ENCODE measurements at places on chromosomes 2 and 18.

DNA sequence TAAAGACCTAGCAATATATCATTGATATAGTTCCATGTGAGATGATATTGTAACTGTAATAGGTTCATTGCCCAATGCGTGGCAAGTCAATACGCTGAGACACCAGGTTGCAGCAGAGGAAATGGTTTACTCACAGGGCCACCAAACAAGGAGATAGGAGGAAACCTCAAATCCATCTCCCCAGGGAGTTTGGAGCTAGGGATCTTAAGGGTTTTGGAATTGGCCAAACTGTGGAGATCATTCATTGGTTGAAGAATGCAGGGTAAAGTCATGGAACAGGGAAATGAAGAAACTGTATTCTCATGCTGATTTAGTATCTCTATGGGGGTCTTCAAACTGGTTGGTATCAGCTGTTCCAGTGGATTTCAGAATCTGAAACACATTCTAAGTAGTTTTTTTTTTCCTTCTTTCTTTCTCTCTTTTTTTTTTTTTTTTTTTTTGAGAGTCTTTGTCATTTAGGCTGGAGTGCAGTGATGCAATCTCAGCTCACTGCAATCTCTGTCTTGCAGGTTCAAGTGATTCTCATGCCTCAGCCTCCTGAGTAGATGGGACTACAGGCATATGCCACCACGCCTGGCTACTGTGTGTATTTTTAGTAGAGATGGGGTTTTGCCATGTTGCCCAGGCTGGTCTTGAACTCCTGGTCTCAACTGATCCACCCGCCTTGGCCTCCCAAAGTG is 30.7 kb upstream of the PPM1B start:
- no peak for DNase-seq

GRCh38 chr18:79071503-79072210 is 2.5 kb downstream of the ATP9B start:
- DNase-seq = no peak

GRCh38 chr2:184294831-184295230 is 303.5 kb upstream of the ZNF804A start:
- DNase-seq = no peak

- peak; percentile 51 for DNase-seq
Observed at GRCh38 chr18:58578321-58578720, 50.6 kb downstream of the ALPK2 start.

GRCh38 chr2:68861330-68861729 is 9.9 kb downstream of the BMP10 start:
- DNase-seq = no peak

GRCh38 chr2:221810650-221811049 is 238.5 kb upstream of the EPHA4 start:
- DNase-seq = no peak

- no peak for DNase-seq
Observed at GRCh38 chr2:2812117-2812516, 481.0 kb upstream of the MYT1L start.

DNA sequence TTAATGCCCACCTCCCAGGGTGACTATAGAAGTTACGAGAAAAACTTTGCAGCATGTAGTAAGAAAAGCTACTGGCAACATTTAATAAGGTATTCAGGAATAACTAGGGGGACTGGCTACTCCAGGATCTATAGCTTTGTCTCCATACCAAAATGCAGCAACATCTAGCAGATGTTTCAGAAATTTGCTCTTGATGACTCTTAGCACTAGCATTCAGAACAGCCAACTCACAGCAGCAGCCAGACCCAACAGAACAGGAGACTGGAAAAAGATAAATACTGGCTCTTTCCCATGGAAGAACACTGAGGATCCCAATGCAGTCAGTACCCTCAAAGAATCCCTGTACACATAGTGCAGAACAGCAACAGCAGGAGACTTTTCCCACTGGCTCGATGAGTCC is 105.0 kb downstream of the PRKRA start:
- DNase-seq = peak; percentile 6

- DNase-seq = no peak
Observed at GRCh38 chr2:102224824-102225739, 38.3 kb downstream of the IL1RL2 start.

DNA sequence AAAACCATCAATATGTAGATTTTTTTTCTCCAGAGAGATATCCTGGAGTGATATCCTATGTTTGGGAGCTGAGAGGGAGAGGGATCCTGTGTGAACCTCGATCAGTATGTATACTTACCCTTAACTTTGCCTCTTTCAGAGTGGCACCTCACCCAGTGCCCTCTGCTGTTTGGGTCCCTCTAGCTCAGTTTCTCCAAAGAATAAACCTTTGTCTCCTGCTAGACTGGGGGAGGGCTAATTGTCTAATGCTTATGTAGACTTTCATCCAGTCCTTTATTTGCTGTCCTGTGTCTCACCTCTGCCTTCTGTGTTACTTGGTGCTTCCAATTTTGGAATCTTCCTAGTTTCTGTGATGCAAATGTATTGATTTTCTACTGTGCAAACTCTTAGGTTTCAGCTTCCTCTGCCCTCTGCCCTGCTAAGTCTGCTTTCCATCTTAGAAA is 48.4 kb downstream of the MTX2 start:
- no peak for DNase-seq

DNA sequence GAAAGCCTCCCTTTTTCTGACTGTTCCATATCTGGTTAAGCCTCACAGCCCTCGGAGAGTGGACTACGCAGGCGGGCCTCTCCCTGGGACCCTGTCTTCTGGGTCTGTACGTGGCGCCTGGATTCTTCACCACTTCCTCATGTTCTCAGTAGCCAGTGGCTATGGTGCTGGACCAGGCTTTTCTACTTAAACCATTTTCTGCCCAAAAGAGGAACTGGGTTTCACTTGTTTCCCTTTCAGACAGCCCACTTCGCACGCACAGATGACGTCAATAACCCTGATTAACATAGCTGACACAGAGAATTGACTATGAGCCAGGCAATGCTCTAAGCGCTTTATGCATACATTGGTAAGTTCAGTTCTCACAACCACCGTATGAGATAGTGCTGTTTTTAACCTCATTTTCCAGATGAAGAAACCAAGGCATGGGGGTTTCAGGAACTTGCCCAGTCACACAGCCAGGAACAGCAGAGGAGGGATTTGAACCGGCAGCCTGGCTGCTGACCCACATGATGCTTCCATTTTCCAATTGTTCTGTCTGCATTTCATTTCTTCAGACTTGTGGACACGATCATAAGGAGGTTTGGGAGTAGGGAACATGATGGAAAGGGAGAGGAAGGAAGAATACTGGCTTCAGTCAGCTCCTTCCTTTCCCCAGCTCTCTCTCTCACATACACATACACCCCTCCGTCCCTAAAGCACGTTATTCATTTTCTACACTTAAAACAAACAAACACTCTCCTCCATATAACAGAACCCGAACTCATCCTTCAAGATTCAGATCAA is 41.7 kb downstream of the MYOM1 start:
- DNase-seq = peak; percentile 13

GRCh38 chr2:165787334-165787733 is 6.7 kb downstream of the GALNT3 start:
- DNase-seq = peak; percentile 26

DNA sequence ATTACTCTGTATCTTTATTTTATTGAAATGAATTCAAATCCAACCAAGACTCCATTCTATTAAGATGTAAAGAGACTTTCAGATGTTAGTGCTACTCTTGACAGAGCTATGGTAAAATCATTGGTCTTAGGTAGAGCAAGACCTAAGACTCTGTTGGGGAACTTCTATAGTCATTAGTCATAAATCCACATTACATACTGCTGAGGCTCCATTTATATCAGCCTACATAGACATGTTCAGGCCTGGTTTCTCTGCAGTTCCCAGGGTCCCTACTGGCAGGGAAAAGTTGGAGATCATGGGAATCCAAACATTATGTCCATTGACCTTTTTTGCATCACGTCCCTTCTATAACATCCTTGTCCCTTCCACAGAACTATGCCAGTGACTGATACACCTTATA is 580.4 kb upstream of the ZEB2 start:
- DNase-seq = no peak

- peak; percentile 84 for DNase-seq
Observed at GRCh38 chr2:201938156-201938775, 95.4 kb upstream of the FZD7 start.

DNA sequence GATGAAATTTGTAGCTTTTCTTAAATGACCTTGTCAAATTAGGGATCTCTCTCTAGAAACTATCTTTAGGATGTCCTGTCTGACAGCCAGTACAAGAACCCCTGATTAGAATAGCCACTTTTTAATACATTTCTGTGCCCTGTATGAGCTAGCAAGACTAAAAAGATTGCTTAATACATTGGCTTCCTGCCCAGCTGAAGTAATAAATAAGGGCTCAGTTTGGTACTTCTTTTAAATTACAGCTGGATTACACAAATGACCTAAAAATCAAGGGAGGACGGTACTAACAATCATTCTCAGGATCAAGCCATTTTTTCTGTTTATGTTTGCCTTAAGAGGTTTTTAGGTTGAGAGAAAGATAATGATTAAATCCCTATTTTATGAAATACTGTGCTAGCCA is 11.6 kb upstream of the OLA1 start:
- peak; percentile 77 for DNase-seq

- no peak for DNase-seq
Observed at GRCh38 chr18:61132031-61132430, 201.2 kb upstream of the CDH20 start.

- peak; percentile 58 for DNase-seq
Observed at GRCh38 chr18:22847392-22847791, 85.7 kb upstream of the RBBP8 start.

GRCh38 chr2:177816766-177817165 is 255.8 kb downstream of the PDE11A start:
- no peak for DNase-seq

DNA sequence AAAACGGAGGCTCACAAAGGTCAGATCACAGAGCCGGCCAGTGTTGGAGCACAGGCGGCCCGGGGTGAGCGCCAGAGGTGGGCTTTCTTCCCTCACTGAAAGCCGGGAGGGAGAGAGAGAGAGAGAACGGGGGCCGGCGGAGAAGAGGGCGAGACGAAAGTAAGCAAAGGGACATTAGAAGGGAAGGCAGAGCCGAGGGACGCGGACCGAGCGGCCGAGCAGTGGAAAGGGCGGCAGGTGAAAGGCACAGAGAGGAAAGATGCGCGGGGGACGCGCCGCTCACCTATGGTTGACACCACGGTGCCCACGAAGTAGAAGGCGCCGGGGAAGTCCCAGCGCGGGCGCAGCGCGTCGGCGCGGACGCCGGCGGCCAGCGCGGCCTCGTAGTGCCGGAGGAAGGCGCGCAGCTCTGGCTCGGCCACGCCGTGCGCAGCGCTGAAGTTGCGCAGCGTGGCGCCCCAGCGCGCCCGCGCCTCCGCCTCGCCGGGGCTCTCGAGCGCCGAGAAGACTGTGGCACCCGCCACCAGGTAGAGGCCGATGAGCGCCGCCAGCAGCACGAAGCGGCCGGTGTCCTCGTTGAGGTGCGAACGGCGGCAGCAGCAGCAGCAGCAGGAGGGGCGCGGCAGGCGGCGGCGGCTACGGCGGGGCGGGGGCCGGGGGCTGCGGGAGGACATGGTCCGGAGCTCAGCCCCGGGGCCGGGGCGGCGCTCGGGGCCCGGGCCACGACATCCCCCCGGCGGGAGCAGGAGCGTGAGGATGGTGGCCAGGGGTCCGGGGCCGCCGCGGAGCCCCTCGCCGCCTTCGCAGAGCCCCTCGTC is 166.9 kb downstream of the MSH2 start:
- no peak for DNase-seq

- DNase-seq = no peak
Observed at GRCh38 chr2:144054911-144055310, 465.0 kb downstream of the ZEB2 start.

Measured in fibroblast of skin of abdomen (primary cell).